ENCODE measurements at places on chromosomes 2 and 18.

GRCh38 chr2:667332-667999 lies 9.7 kb downstream of the TMEM18 start:
- no peak for DNase-seq

DNA sequence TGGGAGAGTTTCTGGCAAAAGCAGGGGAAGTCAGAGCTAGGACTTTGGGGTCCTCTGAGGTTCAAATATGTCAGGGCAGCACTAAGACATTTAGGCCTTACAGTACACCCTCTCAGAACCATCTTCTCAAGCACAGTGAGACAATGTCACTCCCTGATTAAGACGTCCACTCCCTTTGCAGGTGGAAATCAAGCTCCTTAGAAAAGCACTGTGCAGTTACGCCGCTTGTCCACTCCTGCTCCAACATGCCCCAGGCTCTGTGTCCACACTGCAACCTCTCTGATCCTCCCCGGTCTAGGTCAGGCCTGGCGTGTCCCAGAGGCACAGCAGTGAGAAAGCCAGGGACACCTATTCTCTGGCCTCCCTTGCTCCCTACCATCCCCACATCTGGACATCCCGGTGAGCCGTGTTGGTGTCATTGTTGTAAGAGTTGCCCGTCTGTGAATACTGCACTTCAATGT lies 528.6 kb upstream of the ID2 start:
- no peak for DNase-seq

DNA sequence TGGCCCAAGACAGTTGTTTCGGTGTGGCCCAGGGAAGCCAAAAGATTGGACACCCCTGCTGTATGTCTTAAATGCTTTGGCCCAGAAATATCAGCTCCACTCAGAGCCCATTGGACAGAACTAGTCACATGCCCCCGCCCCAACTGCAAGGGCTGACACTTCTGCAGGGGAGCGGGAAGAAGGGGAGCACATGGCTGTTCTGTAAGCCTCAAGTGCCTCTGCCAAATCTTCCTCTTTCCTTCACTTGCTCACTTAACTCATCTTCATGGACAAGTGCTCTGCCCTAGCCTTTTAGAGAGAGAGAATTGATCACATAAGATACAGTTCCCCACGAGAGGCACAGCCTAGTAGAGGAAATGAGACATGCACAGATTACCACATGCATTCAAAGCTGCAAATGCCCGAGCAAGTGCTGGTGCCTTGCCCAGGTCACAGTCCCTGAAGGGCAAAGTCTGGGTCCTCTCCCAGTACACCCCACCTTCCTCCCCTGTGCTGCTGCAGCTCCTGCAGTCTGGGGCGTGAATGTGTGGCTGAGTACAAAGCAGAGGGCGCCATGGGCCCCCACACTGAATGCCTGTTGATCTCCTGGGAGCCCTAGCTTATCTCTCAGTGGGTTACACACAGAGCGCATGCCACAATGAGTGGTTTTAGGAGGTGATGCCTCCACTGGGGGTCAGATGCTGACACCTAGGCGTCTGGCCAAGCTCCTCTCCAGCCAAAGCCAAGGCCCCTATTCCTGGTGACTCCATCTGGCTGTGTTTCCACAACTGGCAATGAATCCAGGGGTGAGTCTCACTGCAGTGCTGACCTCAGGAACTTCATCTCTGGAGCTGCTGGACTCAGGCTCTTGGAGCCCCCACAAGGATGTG lies 135.3 kb downstream of the CTIF start:
- no peak for DNase-seq

GRCh38 chr2:127695491-127696472 lies 5.5 kb upstream of the SFT2D3 start:
- DNase-seq, result peak; percentile 74

DNA sequence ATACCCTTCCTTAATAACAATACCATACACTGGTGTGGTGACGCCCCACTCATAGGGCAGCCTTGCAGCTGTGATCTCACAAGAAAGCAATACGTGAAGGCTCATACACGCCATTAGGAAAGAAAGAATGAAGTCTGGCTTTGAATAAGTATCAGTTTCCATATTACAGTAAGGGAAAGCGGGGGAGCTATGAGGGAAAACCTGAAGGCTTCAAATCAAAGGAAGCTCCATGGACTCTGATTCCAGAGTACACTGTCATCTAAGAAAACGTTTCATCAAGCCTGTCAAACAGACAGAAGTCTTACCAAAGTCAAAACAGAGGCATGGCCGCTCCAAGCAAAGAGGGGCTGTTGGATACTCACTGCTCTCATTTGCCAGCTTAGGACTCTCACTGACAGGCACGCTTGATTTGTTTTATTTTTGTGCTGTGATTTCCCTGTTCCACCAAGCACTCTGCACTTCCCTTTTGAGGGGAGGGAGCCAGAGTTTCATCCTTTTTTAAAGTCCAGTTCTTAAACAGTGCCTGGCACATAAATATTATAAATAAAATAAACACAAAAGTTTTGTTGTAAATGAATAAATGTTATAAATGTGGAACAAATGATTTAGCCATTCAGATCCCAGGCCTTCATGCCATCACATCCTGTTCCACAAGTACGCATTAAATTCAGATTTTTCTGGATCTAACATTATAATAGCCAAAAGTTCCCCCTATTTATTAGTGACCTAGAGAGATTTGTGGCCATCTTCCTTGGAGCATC lies 221.2 kb downstream of the PIEZO2 start:
- no peak for DNase-seq

DNA sequence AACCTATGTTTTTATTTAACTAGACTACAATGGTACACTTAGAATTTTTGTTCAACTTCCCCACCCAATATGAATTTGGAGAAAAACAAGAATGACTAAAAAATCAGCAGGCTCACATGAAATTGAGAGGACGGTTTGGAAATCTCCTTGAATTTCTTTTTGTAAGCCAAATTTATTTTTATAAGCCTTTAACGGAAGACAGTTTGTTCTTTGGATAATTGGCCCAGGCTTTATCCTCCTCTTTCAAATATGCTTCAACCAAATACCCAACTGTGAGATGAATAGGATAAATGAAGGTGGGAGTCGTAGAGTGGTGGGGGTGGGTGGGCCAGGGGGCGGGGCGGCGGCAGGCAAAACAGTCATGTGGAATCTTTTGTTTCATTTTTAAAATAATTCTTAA lies 60.6 kb downstream of the FMNL2 start:
- no peak for DNase-seq

GRCh38 chr2:57570961-57571360 lies 475.6 kb upstream of the VRK2 start:
- no peak for DNase-seq

DNA sequence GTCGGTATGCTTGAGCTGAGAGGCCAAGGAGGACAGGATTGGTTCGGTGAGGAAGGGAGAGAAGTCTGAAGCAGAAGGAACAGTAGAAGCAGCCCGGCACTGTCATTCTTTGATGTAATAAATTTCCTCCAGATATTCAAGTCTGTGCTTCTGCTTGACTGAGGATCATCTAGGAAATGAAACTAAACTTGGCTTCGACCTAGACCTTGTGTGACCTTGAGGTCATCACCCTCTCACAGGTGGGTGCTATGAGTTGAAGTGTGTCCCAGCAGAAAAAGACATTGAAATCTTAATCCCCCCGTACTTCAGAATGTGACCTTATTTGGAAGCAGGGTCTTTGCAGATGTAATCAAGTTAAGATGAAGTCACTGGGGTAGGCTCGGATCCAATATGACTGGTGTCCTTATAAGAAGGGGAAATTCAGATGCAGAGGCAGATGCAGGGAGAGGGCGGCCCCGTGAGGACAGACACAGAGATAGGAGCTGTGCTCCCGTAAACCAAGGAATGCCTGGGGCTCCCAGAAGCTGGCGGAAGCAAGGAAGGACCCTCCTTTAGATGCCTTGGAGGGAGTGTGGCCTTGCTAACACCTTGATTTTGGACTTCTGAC lies 49.0 kb downstream of the PRKCE start:
- no peak for DNase-seq

- no peak for DNase-seq
These were observed 29.8 kb upstream of the LMAN1 start for GRCh38 chr18:59388817-59389216.

- DNase-seq, result no peak
These were observed 29.5 kb downstream of the SCN2A start for GRCh38 chr2:165268754-165269153.

DNA sequence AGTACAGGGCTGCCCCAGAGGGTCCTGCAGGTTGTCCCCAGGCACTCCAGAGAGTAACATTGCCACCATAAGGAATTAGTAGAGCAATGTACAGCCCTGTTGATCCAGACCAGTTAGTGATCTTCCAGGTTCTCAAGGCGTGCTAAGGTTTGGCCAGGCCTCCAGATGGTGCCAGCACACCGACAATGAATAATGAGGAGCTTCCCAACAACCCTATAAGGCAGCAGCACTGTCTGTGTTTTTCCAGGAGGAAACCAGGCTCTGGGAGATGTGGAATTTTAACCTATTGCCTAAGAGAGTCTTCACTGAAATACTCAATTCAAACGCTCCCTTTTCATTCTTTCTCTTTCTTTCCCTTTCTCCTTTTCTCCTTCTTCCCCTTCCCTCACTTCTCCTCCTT lies 122.1 kb downstream of the MGAT5 start:
- no peak for DNase-seq

- no peak for DNase-seq
These were observed 21.6 kb downstream of the DARS1 start for GRCh38 chr2:135963841-135964240.

- DNase-seq, result no peak
These were observed 18.3 kb downstream of the NHEJ1 start for GRCh38 chr2:219142329-219142728.

DNA sequence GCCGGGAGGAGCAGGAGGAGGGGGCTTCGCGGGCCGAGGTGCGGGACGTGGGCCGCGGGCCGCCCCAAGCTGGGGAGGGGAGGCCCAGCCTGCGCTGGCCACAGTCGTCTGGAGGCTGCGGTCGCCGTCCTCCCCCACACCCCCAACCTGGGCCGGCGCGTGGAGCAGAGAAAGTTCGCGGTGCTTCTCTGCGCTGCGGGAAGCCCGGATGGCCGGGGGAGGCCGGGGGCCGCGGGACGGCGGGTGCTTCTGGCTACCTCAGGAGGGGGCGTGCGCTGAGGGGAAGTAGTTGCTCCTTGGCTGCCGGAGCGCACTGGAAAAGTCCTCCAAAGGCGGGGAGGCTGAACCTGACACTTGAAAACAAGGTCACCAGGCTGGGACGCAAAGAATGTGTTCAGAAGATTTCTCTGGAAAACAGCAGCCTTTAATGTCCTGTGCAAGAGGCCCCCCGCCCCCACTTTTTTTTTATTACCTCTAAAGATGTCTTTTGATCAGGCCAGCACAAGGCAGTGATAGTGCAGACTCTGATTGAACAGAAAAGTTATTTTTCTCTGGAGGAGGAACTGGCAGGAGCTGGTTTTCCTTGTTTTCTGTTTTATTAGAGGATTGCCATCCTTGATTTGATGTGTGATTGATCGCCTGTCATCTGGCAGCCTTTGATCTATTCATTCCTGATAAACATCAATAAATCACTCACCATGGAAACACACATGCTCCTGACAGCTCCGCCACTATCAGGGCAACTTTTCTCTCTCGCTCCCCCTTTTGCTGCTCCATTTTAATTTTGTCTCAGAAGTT lies 1.6 kb downstream of the TSHZ1 start:
- peak; percentile 51 for DNase-seq
